ENCODE measurements at places on chromosomes 2 and 18. TPM values are rescaled to one million over a fixed set of nuclear protein-coding genes. Genes with fewer than 3 reads are reported as not detected.

CNGA3 gene
- polyA plus RNA-seq = not detected

HOXD13 gene
- polyA plus RNA-seq = not detected

RFX8 gene
- 2.7 TPM for polyA plus RNA-seq

TSGA10 gene
- 28.3 TPM for polyA plus RNA-seq

ARHGAP15 gene
- polyA plus RNA-seq = 2.6 TPM

TBR1 gene
- not detected for polyA plus RNA-seq

GALNT3 gene
- not detected for polyA plus RNA-seq

DNAJC5G gene
- not detected for polyA plus RNA-seq

UGT1A8 gene
- not detected for polyA plus RNA-seq

CFAP53 gene
- polyA plus RNA-seq = 1.6 TPM

R3HDM1 gene
- polyA plus RNA-seq = 39.0 TPM

SPC25 gene
- 7.0 TPM for polyA plus RNA-seq

IL1B gene
- not detected for polyA plus RNA-seq

SMARCAL1 gene
- 3.3 TPM for polyA plus RNA-seq

EPHA4 gene
- polyA plus RNA-seq = 140 TPM

Measured in Purkinje cell (primary cell).